ENCODE measurements at places on chromosomes 11 and 22.

DNA sequence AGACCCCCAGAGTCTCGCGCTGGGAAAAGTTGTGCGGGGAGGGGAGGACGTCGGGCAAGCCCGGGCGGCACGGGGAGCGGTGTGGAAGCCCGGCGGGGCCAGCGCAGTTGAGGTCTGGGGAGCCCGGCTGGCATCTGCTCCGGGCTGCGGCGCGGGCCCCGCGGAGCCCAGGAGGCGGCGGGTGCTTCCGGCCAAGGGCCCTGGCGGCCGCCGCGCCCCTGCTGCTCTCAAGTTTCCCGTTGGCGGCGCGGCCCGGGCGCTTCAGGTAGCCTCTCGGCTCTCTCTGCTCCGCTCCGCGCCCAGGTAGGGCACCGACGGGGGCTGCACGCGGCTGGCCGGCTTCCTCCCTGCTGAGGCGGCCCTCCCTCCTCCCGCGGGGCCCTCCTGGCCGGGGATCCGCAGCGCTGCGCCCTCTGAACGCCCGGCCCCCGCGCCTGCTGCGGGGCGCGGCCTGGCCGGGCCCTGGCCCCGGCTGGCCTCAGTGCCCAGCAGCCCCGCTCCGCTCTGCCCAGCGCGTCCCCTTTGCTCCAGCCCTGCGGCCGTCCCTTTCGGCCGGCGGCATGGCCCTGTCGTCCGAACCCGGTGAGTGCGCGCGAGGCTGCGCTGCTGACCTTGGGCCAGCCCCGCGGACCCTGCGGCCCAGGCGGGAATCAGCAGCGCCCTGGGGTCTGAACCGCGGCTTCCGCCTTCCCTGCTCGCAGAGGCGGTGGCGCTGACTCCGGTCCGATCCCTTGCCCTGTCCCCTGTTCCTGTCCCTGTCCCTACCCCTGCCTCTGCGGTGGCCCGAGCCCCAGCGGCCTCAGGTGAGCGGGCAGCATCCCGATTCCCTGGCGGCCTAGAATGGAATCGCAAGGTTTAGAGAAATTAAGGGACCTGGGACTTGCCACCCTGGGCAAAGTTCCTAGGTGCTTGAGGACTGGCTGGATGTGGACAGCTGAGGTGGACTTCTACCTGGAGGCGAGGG lies 4.3 kb upstream of the AMPD3 start:
- no peaks in the 10 kb centered on the region for H3K36me3 ChIP-seq
- H3K4me1 ChIP-seq: peaks cover 17% of the 10 kb centered on the region
- DNase-seq: no peak
- H3K27me3 ChIP-seq: no peaks in the 10 kb centered on the region
- peak overlapping the region; percentile 33 for H3K27ac ChIP-seq

DNA sequence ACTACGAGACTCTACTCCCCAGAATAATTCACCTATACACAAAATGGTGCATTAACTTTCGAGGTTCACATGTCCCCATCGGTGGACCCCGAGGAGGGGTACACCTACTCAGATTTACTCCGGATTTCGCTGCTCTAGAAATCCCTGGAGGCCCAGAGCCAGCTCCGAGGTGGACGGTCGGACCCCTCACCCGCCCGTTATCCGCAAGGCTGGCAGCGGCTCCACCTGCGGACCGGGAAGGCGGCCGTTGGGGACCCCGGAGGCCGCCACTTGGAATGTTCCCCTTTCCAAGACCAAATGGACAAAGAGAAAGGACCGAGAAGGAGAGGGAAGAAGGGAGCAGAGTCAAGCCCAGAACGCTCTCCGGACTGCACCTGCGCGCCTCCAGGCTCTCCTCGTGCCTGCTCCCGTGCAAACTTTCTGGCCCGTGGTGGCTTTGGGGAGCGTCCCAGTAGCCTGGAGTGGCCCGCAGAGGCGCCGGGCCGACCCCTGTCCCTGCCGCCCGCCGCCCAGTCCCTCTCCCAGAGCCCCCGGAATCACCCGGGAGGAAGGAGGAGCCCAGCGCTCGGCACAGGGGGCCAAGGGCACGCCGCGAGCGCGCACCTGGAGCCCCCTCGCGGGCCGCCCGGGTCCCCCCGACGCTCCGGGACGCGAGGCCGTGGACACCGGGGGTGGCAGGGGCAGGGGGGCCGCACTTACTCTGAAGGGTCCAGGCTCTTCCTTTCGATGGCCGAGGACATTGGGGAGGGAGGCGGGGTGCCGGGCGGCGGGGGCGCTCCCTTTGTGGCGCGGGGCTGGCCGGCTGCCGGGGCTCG lies 23.0 kb downstream of the LMO2 start:
- peak overlapping the region; percentile 67 for H3K27ac ChIP-seq
- no peaks in the 10 kb centered on the region for H3K36me3 ChIP-seq
- no peak for DNase-seq
- peak overlapping the region; percentile 51 for H3K4me3 ChIP-seq
- H3K4me1 ChIP-seq: peaks cover 24% of the 10 kb centered on the region

- no peaks in the 10 kb centered on the region for H3K36me3 ChIP-seq
- H3K4me3 ChIP-seq: no peak overlapping the region
- DNase-seq: no peak
- no peaks in the 10 kb centered on the region for H3K27me3 ChIP-seq
- peaks cover 20% of the 10 kb centered on the region for H3K4me1 ChIP-seq
Measured at GRCh38 chr11:74318241-74318932, 6.9 kb upstream of the P4HA3 start.

DNA sequence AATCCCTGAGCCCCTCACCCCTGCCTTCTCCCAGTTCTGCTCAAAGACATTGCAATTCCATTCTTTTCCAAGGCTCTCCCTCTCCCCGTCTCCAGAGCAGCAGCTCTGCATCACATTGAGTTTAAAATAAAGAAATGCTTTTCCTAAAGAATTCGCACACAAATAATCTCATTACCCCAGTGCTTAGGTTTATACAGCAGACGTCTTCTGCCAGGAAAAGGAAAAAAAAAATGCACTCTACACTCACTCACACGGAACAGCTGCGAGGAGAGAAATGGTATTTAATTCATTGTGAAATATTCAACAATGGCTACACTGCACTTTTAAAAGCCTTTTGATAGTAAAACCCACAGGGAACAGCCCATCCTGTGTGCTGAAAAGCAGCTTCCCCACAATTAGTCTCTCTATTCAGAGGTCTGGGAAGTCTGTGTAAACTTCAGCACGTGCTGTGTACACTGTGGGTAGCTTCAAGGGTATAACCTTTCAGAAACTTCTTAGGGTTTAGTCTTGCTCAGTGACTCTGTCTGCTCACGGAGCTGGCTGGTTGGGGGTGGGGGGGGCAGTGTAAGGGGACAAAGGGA lies 42.8 kb downstream of the ETS1 start:
- DNase-seq: no peak
- H3K4me1 ChIP-seq: peaks cover 36% of the 10 kb centered on the region
- no peaks in the 10 kb centered on the region for H3K36me3 ChIP-seq
- no peaks in the 10 kb centered on the region for H3K27me3 ChIP-seq

DNA sequence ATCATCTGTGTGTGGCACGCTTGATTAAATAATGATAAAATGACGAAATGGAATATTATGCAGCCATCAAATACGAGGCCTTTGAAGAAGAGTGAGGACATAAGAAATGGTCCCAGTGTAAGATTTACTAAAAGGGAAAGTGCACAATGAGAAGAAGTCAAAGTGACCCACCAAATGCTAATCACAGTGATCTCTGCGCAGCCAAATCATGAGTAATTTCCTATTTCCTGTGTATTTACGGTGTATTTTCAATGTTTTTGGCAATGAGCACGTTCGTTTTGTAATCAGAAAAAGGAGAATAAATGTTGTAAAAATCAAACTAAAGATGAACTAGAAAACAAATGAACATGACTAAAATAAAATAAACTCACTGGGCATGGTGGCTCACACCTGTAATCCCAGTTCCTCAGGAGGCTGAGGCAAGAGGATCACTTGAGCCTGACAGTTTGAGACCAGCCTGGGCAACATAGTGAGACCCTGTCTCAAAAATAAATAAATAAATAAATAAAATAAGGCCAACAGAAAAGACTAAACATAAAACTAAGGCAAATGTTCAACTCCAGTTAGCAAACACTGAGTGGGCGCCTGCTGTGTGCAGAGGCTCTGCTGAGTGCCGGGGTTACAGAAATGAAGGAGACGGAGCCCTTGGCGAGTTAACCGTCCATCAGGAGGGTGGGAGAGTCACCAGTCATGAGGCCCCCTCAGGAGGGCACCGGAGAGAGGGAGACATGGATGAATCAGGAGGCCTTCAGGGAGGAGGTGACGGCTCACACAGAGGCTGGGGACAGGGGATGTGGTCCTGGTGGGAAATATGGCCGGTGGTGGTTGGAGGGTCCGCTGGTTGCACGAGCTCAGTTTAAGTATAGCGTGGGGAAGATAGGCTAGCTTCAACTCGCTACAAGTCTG lies 26.0 kb upstream of the CBX7 start:
- DNase-seq: no peak
- no peak overlapping the region for H3K4me3 ChIP-seq
- H3K27ac ChIP-seq: peak overlapping the region; percentile 83

- no peak overlapping the region for H3K4me3 ChIP-seq
- no peaks in the 10 kb centered on the region for H3K36me3 ChIP-seq
- H3K27ac ChIP-seq: no peak overlapping the region
- H3K4me1 ChIP-seq: no peaks in the 10 kb centered on the region
- no peak for DNase-seq
Measured at GRCh38 chr11:58060535-58060934, 29.8 kb downstream of the OR6Q1 start.

- peak; percentile 83 for DNase-seq
- H3K4me3 ChIP-seq: peak overlapping the region; percentile 2
- peaks cover 55% of the 10 kb centered on the region for H3K4me1 ChIP-seq
- H3K27me3 ChIP-seq: no peaks in the 10 kb centered on the region
Measured at GRCh38 chr11:859394-860131, 16.9 kb downstream of the TSPAN4 start.

DNA sequence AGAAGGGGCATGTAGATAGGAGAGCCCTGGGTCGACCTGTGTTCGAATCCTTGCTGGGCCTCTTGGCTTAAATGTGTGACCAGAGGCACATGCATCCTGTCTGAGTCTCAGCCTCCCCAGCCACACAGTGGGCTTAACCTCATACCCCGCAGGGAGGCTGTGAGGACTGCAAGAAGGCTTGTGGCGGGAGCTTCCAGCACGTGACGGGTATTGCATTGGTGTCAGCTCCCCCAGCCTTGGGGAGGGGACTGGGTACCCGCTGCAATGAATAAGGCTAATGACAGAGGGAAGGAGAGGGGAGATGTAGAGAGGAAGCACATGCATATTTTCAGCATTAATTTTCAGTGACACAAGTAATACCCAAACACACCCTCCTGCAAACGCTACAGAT lies 8.1 kb downstream of the RASD2 start:
- no peak overlapping the region for H3K4me3 ChIP-seq
- no peaks in the 10 kb centered on the region for H3K27me3 ChIP-seq
- H3K4me1 ChIP-seq: peaks cover 21% of the 10 kb centered on the region
- H3K36me3 ChIP-seq: no peaks in the 10 kb centered on the region

GRCh38 chr11:129643031-129643721 lies 172.5 kb upstream of the TMEM45B start:
- no peaks in the 10 kb centered on the region for H3K27me3 ChIP-seq
- H3K4me1 ChIP-seq: no peaks in the 10 kb centered on the region
- no peak for DNase-seq
- no peak overlapping the region for H3K4me3 ChIP-seq

DNA sequence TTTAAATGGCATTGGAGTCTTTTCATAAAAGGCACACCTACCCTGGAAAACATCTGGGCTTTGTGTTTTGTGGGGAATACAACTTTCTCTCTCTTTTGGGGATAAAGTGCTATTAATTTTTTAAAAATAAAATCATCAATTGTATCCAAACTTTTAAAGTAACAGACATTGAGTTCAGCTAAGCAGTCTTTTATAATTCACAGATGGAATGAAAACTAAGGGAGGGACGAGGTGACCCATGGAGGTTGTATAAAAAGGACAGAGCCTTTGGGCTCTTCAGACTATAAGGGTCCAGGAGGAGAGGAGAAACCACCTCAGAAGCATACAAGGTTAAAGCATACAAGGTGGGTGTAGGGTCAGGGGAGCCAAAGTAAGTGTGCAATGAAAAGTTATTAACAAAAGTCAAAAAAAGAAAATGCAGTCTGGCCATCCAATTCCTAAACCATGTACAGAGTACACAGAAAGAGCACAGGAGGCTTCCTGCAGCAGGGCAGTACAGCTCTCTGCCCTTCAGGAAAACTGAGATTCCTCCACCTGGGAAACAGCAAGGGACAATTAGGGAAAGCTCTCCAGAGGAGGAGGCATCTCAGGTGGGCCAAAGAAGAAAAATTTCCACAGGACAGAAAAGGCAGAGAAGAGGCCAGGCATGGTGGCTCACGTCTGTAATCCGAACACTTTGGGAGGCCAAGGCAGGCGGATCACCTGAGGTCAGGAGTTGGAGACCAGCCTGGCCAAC lies 10.5 kb downstream of the KLHL22 start:
- no peak overlapping the region for H3K4me3 ChIP-seq
- H3K27me3 ChIP-seq: no peaks in the 10 kb centered on the region
- H3K4me1 ChIP-seq: no peaks in the 10 kb centered on the region
- H3K27ac ChIP-seq: no peak overlapping the region

- no peaks in the 10 kb centered on the region for H3K4me1 ChIP-seq
- H3K4me3 ChIP-seq: no peak overlapping the region
- no peaks in the 10 kb centered on the region for H3K27me3 ChIP-seq
- H3K27ac ChIP-seq: no peak overlapping the region
- H3K36me3 ChIP-seq: no peaks in the 10 kb centered on the region
Measured at GRCh38 chr11:25970726-25971508, 361.0 kb upstream of the ANO3 start.

All from right atrium auricular region (tissue), 2 donors.